ENCODE measurements at places on chromosomes 13 and 19.

GRCh38 chr13:91627952-91628739 is 229.7 kb downstream of the GPC5 start:
- DNase-seq, result no peak

- DNase-seq, result no peak
These were observed 287 bp upstream of the ZSCAN22 start for GRCh38 chr19:58326501-58326913.

DNA sequence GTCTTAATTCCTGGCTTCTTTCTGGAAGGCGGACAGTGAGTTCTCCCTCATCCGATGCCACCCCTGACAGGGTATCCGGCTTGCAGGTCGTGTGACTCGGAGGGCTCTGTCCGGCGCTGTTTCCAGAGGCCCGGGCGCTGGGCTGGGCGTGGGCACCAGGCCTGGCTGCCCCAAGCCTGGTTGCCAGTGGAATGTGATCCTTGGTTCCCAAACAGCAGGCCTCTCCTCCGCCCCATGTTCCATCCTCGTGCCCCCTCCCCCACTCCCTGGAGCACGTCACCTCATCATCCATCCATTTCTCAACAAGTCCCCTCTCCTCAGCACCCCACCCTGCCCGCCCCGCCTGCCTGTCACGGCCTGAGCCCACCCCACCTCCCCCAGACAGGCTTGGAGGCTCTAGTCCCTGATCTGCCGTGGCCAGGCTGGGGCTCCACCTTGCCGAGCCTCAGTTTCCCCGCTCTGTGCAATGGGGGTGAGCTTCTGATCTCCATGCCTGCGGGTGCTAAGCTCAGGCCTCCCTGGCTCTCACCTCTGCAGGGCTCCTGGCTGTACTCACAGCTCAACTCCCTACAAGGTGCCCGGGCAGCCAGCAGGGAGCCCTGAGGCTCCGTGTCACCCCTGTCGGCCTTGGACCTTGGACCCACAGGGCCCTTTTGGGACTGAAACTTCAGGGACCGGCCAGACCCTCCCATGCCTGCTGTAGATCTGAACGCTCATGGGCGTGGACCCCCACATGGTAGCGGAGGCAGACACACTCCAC is 2.3 kb downstream of the TBXA2R start:
- no peak for DNase-seq

DNA sequence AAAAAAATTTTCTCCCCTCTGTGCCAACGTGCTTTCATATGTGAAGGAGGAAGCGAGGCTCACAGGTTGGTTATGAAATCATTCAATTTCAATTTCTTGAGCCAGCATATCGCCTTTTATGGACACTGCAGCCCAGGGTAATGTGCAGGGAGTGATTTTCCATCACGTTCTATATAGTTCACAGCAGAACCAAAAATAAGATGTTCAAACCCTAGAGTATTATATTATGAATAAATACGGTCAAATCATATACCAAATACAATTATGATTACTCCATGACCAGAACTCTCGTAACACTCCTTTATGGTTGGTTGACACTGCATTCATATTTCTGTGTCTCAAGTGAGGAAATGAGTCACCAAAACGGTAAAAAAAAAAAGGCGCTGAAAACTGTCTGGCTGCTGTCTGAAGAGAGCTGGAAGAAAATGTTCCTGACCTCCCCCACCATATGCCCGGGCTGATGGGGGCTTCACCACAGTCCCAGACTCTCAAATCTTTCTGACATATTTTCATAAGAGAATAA is 75.8 kb upstream of the UBAC2 start:
- DNase-seq, result no peak

GRCh38 chr19:1154731-1155351 is 19.2 kb downstream of the SBNO2 start:
- no peak for DNase-seq

GRCh38 chr13:26019881-26020870 is 31.6 kb downstream of the SHISA2 start:
- no peak for DNase-seq
